ENCODE measurements at places on chromosomes 5 and 9. TPM values are rescaled to one million over a fixed set of nuclear protein-coding genes. Genes with fewer than 3 reads are reported as not detected.
A peak's percentile ranks its signal among the peaks of the same experiment; 100 is the strongest.

The FCN2 gene
- total RNA-seq, result not detected

GRCh38 chr5:151612689-151613427 lies 21.7 kb upstream of the FAT2 start:
- no peak for DNase-seq

DNA sequence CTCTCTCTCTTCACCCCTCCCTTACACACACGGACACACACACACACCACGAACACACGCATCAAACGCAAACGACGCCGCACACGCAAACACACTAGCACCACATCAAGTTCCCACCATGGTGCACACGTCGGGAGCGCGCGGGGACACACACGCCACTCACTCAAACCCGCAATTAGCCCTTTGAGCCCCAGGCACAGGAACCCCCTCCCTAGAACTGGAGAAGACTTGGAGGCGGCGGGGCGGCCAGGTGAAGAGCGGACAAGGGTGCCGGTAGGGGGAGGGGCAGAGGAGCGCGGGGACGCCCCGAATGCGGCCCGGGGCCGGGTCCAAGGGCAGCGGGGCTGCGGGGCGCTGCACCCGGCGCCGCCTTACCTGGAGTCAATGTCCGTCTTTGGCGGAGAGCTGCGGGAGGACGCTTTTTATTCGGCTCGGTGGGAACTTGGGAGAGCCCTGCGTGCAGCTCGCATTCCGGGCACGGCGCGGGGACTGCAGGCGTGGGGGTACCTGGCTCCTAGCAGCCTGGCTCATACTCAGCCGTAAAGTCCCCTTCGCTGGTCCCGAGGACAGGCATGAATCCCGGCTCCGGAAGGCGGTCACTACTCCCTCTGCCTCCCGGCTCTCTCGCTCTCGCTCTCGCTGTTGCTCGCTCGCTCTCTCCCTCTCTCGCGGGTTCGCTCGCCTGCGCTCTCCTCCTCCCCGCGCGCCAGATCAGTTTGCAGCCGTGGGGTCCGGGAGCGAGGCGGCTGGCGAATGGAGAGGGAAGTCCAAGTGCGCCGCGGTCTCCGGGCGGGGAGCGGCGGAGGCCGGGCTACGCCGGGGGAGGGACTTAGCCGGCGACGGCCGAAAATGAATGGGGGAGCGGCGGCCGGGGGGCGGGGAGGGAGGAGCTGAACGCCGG lies at the start of gene BRINP1:
BRINP1 (minus strand) TSS at position 755 of the 901 bp plus-strand sequence. CDS start 56,080 bp downstream, outside the sequence.
- no peak for DNase-seq

DNA sequence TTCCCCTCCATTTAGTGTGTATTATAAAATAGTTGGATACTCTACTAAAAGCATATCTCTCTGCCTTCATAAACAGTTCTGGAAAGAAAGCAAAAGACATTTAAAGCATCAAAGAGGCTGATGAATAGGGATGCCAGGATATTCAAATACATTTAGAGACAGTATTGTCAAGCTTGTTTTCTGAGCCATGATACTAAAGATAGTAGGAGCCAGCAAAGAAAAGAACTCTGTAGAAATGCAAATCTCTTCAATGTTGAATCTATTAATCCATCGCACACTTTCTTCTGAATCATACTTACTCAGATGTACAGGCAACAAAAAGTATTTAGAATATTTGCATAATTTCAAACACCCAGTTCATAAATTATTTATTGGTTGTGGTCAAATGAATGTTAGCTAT lies 207.1 kb upstream of the MEF2C start:
- no peak for DNase-seq

GRCh38 chr9:126509718-126510117 lies 104.0 kb upstream of the LMX1B start:
- no peak for DNase-seq

DNA sequence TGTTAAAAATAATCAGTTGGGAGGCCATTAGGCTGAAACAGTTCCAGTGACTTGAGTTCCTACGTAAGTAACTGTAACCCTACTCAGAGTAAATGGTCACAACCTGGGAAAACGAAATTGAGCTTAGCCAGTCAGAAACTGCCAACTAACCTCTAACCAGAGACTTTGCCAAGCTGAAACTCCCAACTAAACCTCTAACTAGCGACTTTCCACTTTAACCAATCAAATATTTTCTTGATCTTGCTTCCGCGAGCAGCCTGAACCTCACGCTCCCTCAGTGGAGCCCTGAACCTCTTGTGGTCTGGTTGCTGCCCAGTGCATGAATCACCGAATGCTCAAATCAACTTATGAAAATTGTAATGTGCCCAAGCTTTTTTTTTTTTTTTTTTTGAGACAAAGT lies 156.2 kb downstream of the MED10 start:
- DNase-seq, result no peak

The CDH9 gene
- total RNA-seq, result not detected

DNA sequence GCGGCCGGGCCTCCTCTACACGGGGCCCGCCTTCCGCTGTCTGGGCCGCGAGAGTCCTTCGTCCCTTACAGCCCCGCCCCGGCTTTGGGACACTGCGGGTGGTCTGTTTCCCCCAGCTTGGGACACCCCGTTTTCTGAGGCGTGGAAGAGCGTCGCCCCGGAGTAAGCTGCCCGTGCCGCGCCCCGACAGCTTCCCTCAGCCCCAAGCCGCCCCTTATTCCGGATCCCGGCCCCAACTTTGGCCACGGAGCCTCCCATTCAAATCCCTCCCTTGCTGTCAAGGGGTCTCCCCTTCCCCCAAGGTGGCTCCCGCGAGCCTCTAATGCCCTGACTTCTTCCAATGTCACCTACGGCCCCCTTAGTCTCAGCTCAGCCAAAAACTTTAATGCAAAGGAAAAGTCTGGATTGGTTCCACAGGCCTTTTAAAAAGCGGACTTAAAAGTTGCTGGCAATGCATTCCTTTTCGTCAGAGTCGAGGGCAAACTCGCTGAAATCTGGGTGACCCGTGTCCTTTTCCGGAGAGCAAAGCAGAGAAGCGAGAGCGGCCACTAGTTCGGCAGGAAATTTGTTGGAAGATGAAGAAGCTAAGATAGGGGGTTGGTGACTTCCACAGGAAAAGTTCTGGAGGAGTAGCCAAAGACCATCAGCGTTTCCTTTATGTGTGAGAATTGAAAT lies 19.8 kb downstream of the EXOSC2 start:
- no peak for DNase-seq

DNA sequence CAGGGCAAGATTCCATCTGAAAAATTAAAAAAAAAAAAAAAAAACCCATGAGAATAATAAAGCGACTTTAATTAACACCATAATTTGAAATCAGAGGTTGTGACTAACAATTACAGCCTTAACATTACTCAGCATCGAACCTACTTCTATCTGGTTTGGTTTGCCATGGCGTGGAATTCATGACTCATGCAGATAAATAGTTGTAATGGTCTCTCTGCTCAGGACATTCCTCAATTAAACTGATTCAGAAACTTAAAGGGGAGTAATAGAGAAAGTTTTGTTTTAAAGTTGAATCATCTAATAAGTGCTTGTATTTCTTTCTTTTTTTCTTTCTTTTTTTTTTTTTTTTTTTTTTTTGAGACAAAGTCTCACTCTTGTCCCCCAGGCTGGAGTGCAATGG lies 135.5 kb downstream of the SPATA31D1 start:
- no peak for DNase-seq

The PTPN3 gene
- total RNA-seq, result 13.2 TPM

GRCh38 chr9:18822850-18823249 lies 210.2 kb downstream of the SAXO1 start:
- DNase-seq, result no peak

The ADCY2 gene
- 14.8 TPM for total RNA-seq

DNA sequence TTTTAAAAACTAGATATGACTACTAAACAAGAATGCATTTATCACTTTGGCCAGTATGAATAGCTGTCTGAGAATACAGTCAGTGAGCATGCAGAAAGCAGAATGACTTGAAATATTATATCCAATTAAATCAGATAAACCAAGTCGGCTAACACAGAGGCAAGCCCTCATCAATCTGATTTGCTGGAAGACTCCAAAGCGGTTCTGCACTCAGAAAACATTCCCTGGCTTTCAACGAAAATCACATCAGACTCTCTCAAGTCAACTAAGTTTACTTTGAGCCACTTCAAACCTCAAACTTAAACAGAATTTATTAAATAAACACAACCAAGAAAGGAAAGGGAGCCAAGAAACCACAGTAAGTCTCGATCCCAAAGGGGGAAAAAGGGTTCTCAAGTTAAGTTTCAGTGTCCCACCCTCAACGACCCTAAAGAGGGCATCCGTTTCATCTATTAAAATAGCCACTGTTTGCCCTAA lies 1.4 kb downstream of the MYO10 start:
- no peak for DNase-seq

DNA sequence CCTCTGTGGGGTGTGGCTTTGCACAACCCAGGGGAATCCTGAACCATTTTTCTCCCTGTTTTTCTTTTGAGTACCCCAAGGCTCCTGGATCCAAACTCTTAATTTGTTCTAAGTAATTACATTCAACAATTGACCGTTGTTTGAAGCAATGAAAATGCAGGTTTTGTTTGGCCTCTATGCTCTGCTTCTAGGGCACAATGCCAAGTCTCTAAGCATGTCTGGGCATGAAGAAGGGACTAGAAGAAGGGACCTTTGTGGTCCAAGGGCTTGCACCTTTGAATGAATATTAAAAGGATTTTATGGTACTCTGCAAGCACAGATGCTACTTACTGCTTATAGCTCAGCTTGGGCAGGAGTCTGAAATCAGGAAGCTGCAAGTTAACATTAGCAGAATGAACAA lies 6.6 kb upstream of the ENC1 start:
- DNase-seq, result no peak

DNA sequence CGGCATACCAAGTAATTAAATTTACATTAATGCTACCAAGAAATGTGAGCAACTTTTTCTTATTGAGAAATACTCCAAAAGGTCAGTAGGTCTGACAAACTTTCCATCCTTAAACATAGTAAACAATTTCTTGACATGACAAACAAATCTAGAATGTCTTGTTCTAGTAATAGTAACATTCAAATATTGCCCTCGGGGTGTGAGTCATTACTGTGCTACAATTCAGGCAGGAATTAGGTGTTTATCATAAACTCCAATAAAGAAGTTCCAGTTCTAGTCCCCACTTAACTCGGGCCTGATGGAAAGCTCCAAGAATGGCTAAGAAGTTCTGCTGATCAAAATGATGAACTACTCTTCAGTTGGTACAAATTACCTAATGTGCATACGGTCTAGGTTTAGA lies 235.6 kb upstream of the TUSC1 start:
- no peak for DNase-seq

The CAPSL gene
- total RNA-seq, result not detected

GRCh38 chr5:181191526-181192336 lies 13.3 kb downstream of the TRIM7 start:
- DNase-seq, result peak; percentile 95

The ELAVL2 gene
- 0.35 TPM for total RNA-seq

- DNase-seq, result no peak
Measured at GRCh38 chr9:108239696-108240321, 616.0 kb downstream of the ACTL7B start.

GRCh38 chr9:134156564-134157377 lies 7.6 kb downstream of the RNU6ATAC start:
- no peak for DNase-seq

The TMEM215 gene
- total RNA-seq, result not detected

- peak; percentile 35 for DNase-seq
Measured at GRCh38 chr9:129109537-129109903, 1.1 kb downstream of the CRAT start.

The DMRT3 gene
- not detected for total RNA-seq

DNA sequence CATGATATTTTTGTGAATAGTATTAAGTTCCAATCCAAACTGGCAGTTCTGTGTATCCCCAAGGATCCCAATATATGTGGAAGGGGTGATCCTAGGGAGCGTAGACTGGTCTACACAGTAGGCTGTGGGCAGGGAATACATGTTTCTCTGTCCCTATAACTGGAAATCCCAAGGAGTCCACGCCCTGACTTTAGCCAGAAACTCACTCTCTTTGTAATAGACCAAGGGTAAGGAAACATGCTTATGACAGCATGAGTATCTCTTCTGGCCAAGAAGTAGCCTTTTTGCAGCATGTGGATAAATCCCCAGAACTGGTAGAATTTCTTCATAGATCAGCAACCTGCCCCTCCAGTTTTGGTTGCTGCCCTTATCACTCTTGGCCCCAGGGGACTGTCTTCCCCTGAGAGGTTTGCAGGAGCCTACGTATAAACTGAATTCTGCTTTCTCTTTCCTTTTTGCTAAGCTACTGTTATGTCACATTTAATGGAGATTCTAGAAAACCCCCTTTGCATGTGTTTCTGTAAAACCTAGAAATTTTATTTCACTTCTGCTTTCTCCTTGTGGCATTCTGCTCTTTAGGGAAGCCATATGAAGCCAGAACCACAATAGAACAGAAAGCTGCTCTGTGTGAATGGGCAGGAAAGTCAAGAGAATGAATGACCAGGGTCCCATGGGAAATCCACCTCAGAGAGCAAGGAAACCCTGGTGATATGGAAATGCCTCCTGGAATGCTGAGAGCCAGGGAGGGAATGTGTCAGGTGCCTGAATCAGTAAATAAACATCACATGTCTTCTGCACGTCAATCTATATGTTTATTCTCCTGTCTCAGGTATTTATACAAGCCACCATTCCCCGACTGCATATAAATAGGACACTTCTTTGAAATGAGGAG lies 3.5 kb downstream of the IFNA2 start:
- DNase-seq, result no peak

GRCh38 chr9:126448865-126449577 lies 122.4 kb downstream of the MVB12B start:
- no peak for DNase-seq

DNA sequence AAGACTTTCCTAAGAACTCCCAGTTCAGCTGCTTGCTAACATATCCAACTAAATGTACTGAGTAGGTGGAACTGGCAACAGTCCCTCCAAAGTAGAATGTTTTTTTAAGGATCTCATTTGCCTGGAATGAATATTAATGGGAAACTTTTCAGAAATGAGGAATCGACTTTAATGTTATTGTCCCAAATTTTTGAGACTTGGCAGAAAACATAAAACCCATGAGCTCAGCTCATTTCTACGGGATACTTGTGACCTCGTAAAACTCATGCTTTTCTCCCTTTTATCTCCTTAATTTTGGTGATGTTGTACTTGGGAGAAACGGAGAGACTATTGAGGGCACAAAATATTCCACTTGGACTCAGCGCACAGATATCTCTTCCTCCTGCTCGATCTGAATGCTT lies 296.8 kb downstream of the EBF1 start:
- DNase-seq, result no peak

DNA sequence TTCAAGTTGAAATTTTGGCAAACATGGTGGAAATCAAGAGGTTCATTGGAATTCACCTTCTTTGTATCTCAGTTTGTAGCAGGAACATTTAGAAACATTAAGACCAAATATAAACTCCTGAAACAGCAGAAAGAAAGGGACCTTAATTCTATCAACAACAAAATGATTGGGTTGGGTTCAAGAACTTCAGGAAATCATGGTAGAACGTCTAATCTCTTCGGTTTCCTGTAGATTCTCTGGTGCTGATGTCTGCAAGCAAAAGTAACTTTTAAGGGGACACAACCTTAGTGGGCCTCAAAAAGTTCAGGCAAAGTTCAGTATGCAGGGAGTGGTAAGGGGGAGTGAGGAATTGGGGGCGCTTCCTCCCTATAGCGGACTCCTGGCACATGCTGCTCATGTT lies 3.4 kb downstream of the IL33 start:
- no peak for DNase-seq

- DNase-seq, result no peak
Measured at GRCh38 chr9:129620669-129621295, at the start of gene C9orf50. Gene C9orf50 (minus strand): TSS chr9:129621101. CDS start chr9:129620574, 527 bp downstream.

GRCh38 chr5:138784590-138784989 lies 31.4 kb downstream of the CTNNA1 start:
- DNase-seq, result no peak

The CEP72 gene
- 8.8 TPM for total RNA-seq

The HARS1 gene
- 56.4 TPM for total RNA-seq

- DNase-seq, result no peak
Measured at GRCh38 chr9:87549791-87550190, 52.1 kb downstream of the DAPK1 start.

GRCh38 chr5:142979636-142980035 lies 209.5 kb downstream of the ARHGAP26 start:
- DNase-seq, result peak; percentile 75
